ENCODE measurements at places on chromosomes 3 and 15.

- DNase-seq = no peak
- no peaks in the 10 kb centered on the region for H3K36me3 ChIP-seq
- H3K4me1 ChIP-seq = no peaks in the 10 kb centered on the region
- H3K27ac ChIP-seq = no peak overlapping the region
- no peaks in the 10 kb centered on the region for H3K27me3 ChIP-seq
- no peak overlapping the region for H3K4me3 ChIP-seq
Observed at GRCh38 chr3:64621275-64621674, 66.5 kb downstream of the ADAMTS9 start.

DNA sequence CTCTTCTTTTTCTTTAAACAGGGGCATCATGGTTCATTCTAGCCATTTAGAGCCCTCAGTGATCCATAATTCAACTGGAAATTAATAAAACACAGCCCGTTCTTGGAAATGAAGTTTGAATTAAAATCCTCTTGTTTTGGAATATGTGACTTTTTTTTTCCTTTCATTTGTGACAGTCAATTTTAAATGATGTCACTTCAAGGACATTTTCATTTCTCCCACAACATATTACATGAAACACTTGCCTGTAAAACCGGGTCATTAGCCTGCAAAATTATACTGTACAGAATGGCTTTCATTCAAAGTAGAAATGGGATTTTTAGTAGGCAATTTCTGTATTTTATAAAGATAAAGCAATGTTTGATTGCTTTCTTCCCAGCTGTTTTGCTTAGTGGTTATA, 789 bp upstream of the SEMA6D start:
- no peaks in the 10 kb centered on the region for H3K36me3 ChIP-seq
- no peaks in the 10 kb centered on the region for H3K4me1 ChIP-seq
- H3K27ac ChIP-seq = no peak overlapping the region
- H3K27me3 ChIP-seq = peaks cover 60% of the 10 kb centered on the region

- peak overlapping the region; percentile 92 for H3K4me3 ChIP-seq
- DNase-seq = no peak
- peaks cover 59% of the 10 kb centered on the region for H3K4me1 ChIP-seq
Observed at GRCh38 chr3:52537165-52537620, 788 bp downstream of the UQCC5 start.

GRCh38 chr3:62134061-62134496, 239.3 kb downstream of the FEZF2 start:
- peaks cover 3% of the 10 kb centered on the region for H3K27me3 ChIP-seq
- DNase-seq = no peak
- no peaks in the 10 kb centered on the region for H3K4me1 ChIP-seq
- H3K4me3 ChIP-seq = no peak overlapping the region
- no peak overlapping the region for H3K27ac ChIP-seq
- no peaks in the 10 kb centered on the region for H3K36me3 ChIP-seq

- no peak overlapping the region for H3K4me3 ChIP-seq
- no peaks in the 10 kb centered on the region for H3K27me3 ChIP-seq
- H3K4me1 ChIP-seq = peaks cover 4% of the 10 kb centered on the region
Observed at GRCh38 chr3:101963902-101964362, 114.6 kb downstream of the NFKBIZ start.

DNA sequence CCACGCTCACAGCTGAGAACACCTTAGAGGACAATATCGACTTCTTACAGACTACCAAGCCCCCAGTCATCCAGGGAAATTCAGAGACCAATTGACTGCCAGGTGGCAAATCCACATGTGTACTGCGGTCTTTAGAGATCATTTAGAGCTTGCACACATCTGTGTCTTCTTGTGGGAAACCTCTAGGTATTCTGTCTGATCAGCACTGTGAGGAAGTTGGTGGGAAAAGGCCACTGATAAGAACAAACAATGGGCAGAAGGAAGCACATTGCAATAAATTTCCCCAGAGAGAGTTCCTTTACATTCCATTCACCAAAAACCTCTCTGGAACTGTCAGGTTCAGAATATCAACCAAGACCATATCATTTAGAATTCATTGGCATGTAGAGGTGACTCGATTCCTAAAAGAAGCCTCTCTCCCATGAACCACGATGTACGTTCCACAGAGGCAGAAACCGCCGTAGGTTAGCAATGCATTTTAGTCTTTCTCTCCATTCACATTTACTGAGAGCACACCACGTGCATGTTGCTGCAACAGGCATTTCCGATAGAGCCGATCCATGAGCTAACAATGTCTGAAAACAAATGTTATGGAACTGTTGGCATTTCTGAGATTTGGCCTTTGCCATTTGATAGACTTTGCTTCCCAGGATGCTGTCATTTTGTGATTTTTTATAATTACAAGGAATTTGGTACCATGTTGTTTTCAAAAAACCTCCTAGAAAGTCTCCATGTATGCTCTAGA, 287.3 kb upstream of the TPRG1 start:
- H3K4me3 ChIP-seq = no peak overlapping the region
- DNase-seq = no peak
- H3K4me1 ChIP-seq = no peaks in the 10 kb centered on the region
- H3K36me3 ChIP-seq = no peaks in the 10 kb centered on the region
- H3K27me3 ChIP-seq = no peaks in the 10 kb centered on the region

DNA sequence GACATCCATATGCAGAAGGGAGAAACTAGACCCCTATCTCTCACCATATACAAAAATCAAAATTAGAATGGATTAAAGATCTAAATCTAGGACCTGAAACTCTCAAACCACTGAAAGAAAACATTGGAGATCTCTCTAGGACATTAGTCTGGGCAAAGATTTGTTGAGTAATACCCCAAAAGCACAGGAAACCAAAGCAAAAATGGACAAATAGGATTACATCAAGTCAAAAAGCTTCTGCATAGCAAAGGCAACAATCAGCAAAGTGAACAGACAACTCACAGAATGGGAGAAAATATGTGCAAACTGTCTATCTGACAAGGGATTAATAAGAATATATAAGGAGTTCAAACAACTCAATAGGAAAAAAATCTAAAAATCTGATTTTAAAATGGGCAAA, 54.8 kb downstream of the MYO9A start:
- no peaks in the 10 kb centered on the region for H3K27me3 ChIP-seq
- no peaks in the 10 kb centered on the region for H3K36me3 ChIP-seq
- H3K27ac ChIP-seq = no peak overlapping the region
- DNase-seq = no peak
- peaks cover 8% of the 10 kb centered on the region for H3K4me1 ChIP-seq
- no peak overlapping the region for H3K4me3 ChIP-seq

DNA sequence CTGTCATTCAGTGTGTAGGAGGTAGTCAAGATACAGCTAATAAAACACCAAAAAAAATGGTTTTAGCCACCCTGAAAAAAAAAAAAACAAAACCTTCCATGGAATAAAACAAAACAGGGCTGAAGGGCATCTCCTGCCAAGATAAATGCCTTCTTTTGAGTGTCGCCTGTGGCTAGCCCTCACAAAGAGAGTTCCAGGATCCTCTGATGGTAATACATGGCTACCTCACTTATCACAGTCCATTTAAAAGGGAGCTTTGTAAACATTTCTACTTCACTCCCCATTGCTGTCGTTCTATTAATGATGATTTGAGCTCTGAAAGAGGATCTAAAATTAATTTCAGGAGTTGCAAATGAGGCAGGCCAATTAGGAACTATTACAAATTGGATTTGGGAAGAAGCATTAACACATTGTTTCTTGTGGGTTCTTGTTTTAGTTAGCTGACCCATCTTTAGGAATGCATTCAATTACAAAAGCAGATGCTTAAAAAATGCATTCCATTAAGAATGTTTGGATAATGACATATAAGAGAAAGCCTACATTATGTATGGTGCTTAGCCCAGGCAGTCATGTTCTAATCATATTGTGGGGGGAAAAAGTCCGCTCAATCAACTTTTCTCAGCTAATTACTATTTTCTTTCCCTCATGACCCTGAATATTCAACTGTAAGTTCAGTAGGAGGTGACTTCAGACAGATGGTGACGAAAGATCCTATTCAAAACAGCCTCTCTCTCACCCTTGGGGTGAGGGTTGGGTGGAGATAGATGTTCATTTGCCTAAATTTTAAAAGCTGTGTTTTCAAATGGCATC, 255.1 kb upstream of the WNT5A start:
- no peaks in the 10 kb centered on the region for H3K36me3 ChIP-seq
- H3K4me3 ChIP-seq = no peak overlapping the region
- H3K27ac ChIP-seq = no peak overlapping the region
- no peaks in the 10 kb centered on the region for H3K27me3 ChIP-seq

DNA sequence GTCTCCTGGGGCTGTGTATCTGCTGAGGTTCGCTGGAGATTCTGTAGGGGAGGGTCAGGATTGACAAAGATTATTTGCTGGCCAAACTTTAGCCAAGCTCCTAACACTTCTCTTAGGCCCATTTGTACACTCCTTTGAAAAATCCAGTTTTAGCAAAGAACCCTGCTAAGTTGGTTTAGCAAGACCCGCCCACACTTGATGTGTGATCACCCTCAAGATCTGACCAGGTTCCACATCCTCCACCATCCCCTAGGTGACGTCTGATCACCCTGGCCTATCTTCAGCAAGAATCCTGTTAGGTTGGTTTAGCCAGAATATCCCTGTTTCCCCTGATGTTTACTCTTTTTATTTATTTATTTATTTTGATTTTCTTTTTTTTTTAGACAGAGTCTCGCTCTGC, 14.8 kb upstream of the SLC35G2 start:
- no peaks in the 10 kb centered on the region for H3K4me1 ChIP-seq
- H3K4me3 ChIP-seq = no peak overlapping the region
- H3K27me3 ChIP-seq = no peaks in the 10 kb centered on the region
- no peak overlapping the region for H3K27ac ChIP-seq
- peak; percentile 37 for DNase-seq

DNA sequence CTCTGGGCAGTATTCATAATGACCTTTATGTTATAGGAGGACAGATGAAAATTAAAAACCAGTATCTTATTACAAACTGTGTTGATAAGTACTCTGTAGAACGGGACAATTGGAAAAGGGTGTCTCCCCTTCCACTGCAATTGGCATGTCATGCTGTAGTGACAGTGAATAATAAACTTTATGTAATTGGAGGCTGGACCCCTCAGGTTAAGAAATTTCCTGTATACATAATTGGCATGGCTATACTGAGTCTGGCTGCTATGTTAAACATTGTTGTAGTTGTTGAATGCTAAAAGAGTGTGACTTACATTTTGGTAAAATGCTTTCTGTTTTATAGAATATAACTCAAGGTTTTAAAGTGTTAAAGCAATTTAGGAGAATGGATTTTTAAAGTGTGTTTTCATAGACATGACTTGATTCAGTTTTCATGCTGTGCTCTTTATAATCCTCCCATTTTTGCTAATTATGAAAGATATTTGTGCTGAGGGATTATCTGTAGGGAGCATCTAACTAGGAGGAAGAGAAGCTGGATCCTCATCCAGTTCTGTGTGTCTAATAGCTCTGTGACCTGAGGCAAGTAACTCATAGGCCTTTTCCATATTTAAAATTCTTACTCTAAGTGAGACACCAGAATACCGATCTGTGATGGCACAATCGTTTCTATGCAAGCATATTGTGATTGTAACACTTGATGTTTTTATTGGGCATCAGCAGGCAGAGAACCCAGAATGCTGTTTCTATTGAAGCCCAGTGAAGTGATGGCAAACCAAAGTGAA, 13.0 kb downstream of the KBTBD12 start:
- DNase-seq = no peak
- H3K27ac ChIP-seq = no peak overlapping the region
- H3K4me1 ChIP-seq = no peaks in the 10 kb centered on the region
- no peaks in the 10 kb centered on the region for H3K36me3 ChIP-seq

- no peaks in the 10 kb centered on the region for H3K4me1 ChIP-seq
- no peaks in the 10 kb centered on the region for H3K27me3 ChIP-seq
- H3K27ac ChIP-seq = no peak overlapping the region
- no peak overlapping the region for H3K4me3 ChIP-seq
- no peak for DNase-seq
- no peaks in the 10 kb centered on the region for H3K36me3 ChIP-seq
Observed at GRCh38 chr3:7195934-7196333, 335.0 kb downstream of the GRM7 start.

- no peaks in the 10 kb centered on the region for H3K36me3 ChIP-seq
- no peak overlapping the region for H3K4me3 ChIP-seq
- DNase-seq = no peak
- no peaks in the 10 kb centered on the region for H3K4me1 ChIP-seq
- no peaks in the 10 kb centered on the region for H3K27me3 ChIP-seq
Observed at GRCh38 chr3:65716071-65716751, 322.5 kb downstream of the MAGI1 start.

GRCh38 chr3:117874904-117875874, 1159.5 kb downstream of the IGSF11 start:
- H3K27me3 ChIP-seq = no peaks in the 10 kb centered on the region
- DNase-seq = no peak
- H3K4me1 ChIP-seq = no peaks in the 10 kb centered on the region
- no peak overlapping the region for H3K4me3 ChIP-seq

- H3K27me3 ChIP-seq = no peaks in the 10 kb centered on the region
- no peak for DNase-seq
- H3K36me3 ChIP-seq = peaks cover 10% of the 10 kb centered on the region
- peak overlapping the region; percentile 87 for H3K27ac ChIP-seq
- H3K4me1 ChIP-seq = peaks cover 17% of the 10 kb centered on the region
Observed at GRCh38 chr3:196431181-196432136, 768 bp downstream of the UBXN7 start.

DNA sequence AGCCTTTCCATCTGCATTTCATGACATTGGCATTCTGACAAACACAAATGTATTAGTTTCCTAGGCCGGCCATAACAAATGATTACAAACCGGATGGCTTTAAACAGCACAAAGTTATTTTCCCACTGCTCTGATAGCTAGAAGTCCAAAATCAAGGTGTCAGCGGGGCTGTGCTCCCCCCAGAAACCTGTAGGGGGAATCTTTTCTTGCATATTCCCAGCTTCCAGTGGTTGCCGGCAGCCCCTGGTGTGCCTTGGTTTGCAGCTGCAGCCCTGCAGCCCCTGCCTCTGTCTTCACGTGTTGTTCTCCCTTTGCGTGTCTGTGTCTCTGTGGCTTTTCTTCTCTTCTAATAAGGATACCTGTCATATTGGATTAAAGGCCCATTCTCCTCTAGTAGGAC, 79.0 kb upstream of the CDV3 start:
- peaks cover 45% of the 10 kb centered on the region for H3K4me1 ChIP-seq
- peak; percentile 12 for DNase-seq
- no peak overlapping the region for H3K4me3 ChIP-seq
- no peaks in the 10 kb centered on the region for H3K36me3 ChIP-seq

DNA sequence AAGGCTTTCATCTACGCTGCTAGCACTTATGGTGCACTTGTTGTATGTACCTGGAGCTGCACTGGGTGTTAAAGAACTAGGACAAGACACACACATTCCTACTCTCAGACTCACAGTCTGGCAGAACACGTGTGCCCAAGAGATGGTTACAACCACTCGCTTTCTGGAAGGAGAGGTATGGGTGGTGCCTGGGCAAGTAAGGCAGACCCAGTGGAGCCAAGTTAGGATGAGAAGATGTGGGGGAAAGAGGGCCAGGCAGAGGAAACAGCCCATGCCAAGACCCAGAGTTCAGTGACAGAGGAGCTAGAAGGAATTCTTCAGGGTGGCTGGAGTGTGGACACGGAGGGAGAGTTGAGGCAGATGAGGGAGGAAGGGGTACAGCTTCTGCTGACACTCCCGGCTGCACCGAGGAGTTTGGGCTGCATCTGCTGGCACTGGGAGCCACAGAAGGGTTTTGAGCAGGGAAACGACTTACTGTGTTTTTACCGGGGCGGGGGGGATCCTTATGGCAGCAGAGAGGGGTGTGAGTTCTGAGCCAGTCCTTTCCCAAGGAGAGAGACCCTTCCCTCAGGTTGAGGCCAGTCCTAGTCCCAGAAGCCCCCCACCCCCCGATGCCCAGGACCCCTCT, 59.0 kb downstream of the GRIP2 start:
- DNase-seq = no peak
- H3K27ac ChIP-seq = no peak overlapping the region
- no peaks in the 10 kb centered on the region for H3K27me3 ChIP-seq
- no peaks in the 10 kb centered on the region for H3K4me1 ChIP-seq
- H3K4me3 ChIP-seq = no peak overlapping the region

All from CD4-positive, alpha-beta T cell (primary cell).